AG20443 (cell line): ENCODE measurements at places on chromosomes 7 and 10.
A peak's percentile ranks its signal among the peaks of the same experiment; 100 is the strongest.

DNA sequence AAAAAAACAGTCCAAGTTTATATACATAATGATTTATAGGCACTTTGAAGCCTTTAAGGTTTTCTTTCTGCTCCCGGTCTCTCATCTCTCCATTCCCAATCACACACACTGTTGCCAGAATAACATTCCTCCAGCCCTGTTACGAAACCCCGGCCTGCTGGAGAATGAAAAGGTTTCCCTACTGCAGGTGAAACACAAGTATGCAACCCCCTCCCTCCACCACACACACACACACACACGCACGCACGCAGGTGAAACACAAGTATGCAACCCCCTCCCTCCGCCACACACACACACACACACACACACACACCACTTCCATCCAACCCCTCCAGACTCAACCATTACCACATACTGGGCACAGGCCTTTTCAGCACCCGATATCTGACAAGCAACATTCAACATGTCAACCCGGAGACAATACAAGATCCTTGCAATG lies 87.5 kb downstream of the PARD3 start:
- DNase-seq: no peak

GRCh38 chr7:716222-716621 lies 10.3 kb upstream of the DNAAF5 start:
- DNase-seq: no peak

GRCh38 chr7:14340393-14341074 lies 351.1 kb upstream of the ETV1 start:
- no peak for DNase-seq

DNA sequence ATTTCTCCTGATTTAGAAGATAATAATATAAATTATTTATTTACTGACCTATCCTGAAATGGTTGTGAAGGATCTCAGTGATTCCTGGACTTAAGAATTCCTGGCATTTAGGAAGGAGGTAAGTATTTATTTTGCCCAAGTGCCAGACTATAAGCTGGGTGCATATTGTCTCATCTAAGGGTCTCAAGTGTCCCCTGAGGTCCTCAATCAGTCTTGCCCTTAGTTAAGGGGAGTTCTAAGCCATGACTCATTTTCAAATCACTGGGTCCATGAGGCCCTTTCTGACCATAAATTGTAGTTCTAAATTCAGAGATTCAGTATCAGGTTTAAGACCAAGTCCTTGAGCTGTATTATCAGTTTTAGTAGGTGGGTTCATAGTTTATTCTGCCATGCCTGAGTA lies 251.6 kb upstream of the MEOX2 start:
- DNase-seq: no peak

DNA sequence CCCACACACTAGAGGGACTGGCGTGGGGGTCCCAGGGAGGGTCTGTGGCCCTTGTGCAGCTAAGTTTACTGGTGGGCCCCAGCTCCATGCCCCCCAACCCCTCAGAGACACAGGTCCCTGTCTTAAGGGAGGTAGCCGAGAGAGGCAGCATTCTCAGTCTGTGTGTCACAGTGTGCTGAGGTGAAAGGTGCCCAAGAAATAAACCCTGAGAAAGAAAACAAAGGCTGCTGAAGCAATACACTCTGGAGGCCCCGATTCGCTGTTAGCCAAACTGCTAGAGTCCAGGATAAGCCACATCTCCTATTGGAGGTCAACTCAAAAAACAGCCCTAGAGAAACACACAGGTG lies 28.6 kb upstream of the NDST2 start:
- no peak for DNase-seq

DNA sequence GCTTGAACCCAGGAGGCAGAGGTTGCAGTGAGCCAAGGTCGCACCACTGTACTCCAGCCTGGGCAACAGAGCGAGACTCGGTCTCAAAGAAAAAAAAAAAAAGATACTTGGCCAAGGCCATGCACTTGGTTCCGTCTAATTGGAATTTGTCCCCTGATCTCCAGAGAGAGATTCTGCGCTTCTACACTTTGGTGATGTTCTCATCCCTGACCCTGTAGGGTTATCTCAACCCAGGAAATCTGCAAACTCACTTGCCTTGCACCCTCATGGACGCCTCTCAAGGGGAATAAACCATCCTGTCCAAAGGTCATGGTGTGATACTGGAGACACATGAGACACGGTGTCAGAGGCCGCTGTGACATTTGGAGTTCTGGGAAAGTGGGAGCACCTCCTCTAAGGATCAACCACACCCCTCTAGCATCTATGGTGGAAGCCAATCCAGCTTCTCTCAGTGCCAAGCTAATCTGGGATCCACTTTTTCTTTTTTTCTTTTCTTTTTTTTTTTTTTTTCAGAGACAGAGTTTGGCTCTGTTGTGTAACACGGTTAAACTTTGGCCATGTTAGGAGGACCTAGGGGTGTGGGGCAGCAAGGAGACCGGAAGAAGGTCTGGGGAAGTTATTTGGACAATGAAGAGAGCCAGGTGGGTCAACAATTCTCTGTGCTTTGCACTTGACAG lies 7.8 kb upstream of the POR start:
- no peak for DNase-seq

DNA sequence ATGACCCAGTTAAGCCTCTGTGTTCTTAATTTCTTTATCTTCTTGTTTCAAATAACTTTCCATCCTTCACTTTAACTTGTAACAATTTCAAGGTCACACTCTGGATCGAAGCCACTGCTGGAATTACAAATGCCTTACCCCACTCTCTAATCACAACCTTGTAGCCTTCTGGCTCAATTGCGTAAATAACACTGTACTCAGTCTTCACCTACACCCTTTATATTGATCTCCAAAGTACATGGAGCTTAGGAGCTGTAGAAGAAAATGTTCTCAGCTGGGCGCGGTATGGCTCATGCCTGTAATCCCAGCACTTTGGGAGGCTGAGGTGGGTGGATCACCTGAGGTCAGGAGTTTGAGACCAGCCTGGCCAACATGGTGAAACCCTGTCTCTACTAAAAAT lies 164.3 kb upstream of the NPSR1 start:
- no peak for DNase-seq

DNA sequence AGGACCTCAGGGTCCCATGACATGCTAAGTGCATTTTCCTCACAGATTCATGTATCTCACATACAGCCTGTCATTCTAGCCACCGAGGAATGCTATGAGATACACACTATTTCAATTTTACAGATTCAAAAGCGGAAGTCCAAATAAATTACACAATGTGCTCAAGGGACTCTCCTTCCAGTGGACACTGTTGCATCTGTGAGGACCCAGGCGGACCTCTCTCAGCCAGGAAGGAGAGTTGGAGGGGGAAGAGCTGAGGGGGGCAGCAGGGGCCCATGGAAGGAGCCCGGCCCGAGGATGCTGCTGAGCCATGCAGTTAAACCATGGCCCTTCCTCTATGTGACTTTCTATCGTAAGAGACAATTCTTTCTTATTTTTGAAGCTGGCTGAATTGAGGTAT lies 93.6 kb downstream of the VOPP1 start:
- DNase-seq: no peak

GRCh38 chr10:111756217-111757061 lies 427.1 kb downstream of the GPAM start:
- peak; percentile 62 for DNase-seq
